ENCODE measurements at places on chromosomes 12 and 14. TPM values are rescaled to one million over a fixed set of nuclear protein-coding genes. Genes with fewer than 3 reads are reported as not detected.
A peak's percentile ranks its signal among the peaks of the same experiment; 100 is the strongest.

CLBA1 gene
- polyA plus RNA-seq = 3.5 TPM

AQP2 gene
- polyA plus RNA-seq = 0.04 TPM

DIO3 gene
- 0.15 TPM for polyA plus RNA-seq

DRAM1 gene
- polyA plus RNA-seq = 4.2 TPM

NUAK1 gene
- 10.8 TPM for polyA plus RNA-seq

PHLDA1 gene
- polyA plus RNA-seq = 4.7 TPM

DNA sequence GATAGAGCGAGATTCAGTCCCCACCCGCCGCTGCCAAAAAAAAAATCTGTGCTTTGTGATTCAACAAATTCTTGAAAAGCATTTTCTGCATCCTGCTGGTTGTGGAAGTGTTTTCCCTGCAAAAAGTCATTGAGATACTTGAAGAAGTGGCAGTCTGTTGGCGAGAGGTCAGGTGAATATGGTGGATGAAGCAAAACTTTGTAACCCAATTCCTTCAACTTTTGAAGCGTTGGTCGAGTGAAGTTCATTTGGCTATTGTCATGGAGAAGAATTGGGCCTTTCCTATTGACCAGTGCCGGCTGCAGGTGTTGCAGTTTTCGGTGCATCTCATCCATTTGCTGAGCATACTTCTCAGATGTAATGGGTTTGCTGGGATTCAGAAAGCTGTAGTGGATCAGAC lies 20.9 kb downstream of the SRGAP1 start:
- H3K27me3 ChIP-seq = no peaks in the 10 kb centered on the region
- DNase-seq = no peak
- no peak overlapping the region for H3K27ac ChIP-seq
- H3K36me3 ChIP-seq = no peaks in the 10 kb centered on the region
- no peak overlapping the region for H3K4me3 ChIP-seq
- H3K4me1 ChIP-seq = peaks cover 7% of the 10 kb centered on the region

GRCh38 chr14:91614187-91614586 lies 104.1 kb upstream of the PPP4R3A start:
- peaks cover 4% of the 10 kb centered on the region for H3K27me3 ChIP-seq
- no peaks in the 10 kb centered on the region for H3K36me3 ChIP-seq
- no peak for DNase-seq
- H3K4me3 ChIP-seq = no peak overlapping the region

DNA sequence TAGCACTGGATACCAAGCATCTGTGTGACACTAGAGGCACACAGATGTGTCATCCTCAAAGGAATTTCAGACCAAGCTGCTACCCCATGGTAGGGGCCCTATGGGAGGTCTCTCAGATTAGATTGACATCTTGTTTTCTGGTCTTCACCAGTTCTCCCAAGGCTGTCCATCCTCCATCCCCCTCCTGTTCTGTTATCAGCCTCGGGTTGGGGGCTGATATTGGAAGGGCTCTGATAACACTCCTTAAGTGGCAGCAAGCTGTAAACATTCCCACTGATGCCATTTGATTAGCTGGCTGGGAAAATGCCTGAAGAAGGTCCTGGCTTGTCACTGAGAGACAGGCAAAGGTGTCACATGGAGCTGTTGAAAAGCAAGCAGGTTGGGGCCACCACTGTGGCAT lies 185.9 kb upstream of the RBM19 start:
- H3K4me1 ChIP-seq = no peaks in the 10 kb centered on the region
- H3K36me3 ChIP-seq = no peaks in the 10 kb centered on the region
- no peak overlapping the region for H3K27ac ChIP-seq
- DNase-seq = no peak
- no peak overlapping the region for H3K4me3 ChIP-seq

DNA sequence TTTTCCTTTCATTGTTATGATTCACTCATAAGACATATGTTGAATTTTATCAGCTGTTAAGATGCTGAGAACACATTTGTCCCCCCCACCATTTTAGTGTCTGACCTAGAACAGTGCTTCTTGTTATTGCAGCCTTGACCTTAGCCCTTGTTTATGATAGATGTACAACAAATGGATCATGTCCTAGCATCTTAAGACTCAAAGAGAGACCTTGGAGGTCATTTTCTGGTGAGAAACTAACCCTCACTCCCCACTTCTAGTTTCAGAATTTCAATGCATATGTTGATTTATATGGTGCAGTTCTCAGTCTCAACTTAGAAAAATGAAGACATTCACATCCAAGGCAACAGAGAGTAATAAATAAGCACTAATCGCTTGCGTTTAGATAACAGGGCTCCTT lies 391.2 kb downstream of the AEBP2 start:
- H3K36me3 ChIP-seq = no peaks in the 10 kb centered on the region
- no peak for DNase-seq
- H3K4me3 ChIP-seq = no peak overlapping the region
- no peaks in the 10 kb centered on the region for H3K4me1 ChIP-seq

GRCh38 chr12:21483531-21483930 lies 17.9 kb downstream of the RECQL start:
- no peak overlapping the region for H3K4me3 ChIP-seq

GRCh38 chr12:67991158-67991557 lies 1.9 kb downstream of the IFNG-AS1 start:
- H3K4me3 ChIP-seq = no peak overlapping the region
- no peaks in the 10 kb centered on the region for H3K4me1 ChIP-seq
- DNase-seq = no peak
- H3K27me3 ChIP-seq = peaks cover 7% of the 10 kb centered on the region
- no peaks in the 10 kb centered on the region for H3K36me3 ChIP-seq
- no peak overlapping the region for H3K27ac ChIP-seq

- DNase-seq = peak; percentile 33
- no peaks in the 10 kb centered on the region for H3K27me3 ChIP-seq
- H3K4me1 ChIP-seq = peaks cover 9% of the 10 kb centered on the region
- H3K27ac ChIP-seq = no peak overlapping the region
- no peaks in the 10 kb centered on the region for H3K36me3 ChIP-seq
Measured at GRCh38 chr12:76158518-76159321, 74.2 kb upstream of the NAP1L1 start.

DNA sequence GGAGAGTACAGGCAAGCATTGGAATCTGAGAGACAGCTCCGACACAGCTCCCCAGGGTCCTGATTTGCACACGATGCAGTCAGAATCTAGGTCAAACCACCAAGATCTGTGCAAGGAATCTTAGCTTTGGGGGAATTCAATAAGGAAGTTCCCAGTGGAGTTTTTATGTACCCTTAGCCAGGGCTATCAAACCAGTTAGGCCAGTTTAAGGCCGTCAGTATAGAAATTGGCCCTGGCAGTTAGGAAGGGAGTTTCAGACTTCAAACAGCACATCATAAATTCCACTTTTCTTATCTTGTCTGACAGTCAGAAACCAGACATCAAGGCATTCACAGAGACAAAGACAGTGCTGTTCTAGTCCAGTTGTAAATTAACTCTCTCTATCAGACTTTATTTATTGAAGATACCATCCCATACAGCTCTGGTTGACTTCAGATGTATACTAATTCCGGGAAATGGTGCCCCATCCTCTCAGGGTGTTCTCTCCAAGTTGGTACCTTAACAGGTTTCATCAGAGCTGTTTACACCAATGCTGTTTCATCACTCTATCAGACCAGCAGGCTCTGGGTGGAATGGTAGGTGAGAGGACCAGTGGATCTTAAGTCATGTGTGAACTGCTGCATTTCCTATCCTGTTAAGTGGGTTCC lies 157.5 kb upstream of the ATF7IP start:
- no peaks in the 10 kb centered on the region for H3K4me1 ChIP-seq
- H3K27me3 ChIP-seq = no peaks in the 10 kb centered on the region
- H3K36me3 ChIP-seq = no peaks in the 10 kb centered on the region
- no peak overlapping the region for H3K27ac ChIP-seq

GRCh38 chr14:32421781-32422180 lies 92.7 kb downstream of the AKAP6 start:
- H3K27ac ChIP-seq = no peak overlapping the region
- H3K27me3 ChIP-seq = no peaks in the 10 kb centered on the region
- H3K4me1 ChIP-seq = peaks cover 5% of the 10 kb centered on the region
- DNase-seq = no peak

DNA sequence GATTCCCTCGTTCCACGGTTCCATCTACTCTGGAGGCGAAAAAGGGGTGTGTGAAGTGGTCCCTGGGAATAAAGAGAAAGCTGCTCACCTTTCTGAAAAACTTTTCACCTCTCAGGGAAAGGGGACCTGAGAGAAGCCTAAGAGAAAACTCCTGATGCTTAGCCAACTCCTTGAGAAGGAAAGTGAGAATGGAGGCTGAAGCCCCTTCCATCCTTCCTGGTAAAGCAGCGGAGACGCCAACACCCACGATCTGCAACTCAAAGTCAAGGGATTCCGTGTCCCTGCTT lies 110.0 kb downstream of the ARF6 start:
- no peak for DNase-seq
- H3K4me1 ChIP-seq = peaks cover 45% of the 10 kb centered on the region
- peak overlapping the region; percentile 87 for H3K27ac ChIP-seq
- peak overlapping the region; percentile 54 for H3K4me3 ChIP-seq

DNA sequence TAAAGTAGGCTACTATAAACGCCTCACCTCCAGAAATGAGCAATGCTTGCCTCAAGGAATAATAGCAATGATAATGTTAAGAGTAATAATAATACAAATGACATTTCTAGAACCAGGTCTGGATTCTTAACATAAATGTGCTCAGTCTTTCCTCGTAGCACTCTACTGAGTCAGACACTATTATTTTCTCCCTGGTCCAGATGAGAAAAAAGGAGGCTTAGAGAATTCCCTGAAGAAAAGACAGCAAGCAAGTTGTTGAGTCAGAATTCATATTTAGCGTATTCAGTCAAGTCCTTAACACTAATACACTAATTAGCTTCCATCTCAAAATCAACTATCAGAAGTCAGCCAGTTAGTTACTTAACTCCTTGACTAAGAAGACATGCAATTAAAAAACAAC lies 13.2 kb downstream of the KCNC2 start:
- H3K27ac ChIP-seq = no peak overlapping the region
- H3K4me1 ChIP-seq = no peaks in the 10 kb centered on the region
- H3K27me3 ChIP-seq = no peaks in the 10 kb centered on the region
- no peak overlapping the region for H3K4me3 ChIP-seq
- DNase-seq = no peak

DNA sequence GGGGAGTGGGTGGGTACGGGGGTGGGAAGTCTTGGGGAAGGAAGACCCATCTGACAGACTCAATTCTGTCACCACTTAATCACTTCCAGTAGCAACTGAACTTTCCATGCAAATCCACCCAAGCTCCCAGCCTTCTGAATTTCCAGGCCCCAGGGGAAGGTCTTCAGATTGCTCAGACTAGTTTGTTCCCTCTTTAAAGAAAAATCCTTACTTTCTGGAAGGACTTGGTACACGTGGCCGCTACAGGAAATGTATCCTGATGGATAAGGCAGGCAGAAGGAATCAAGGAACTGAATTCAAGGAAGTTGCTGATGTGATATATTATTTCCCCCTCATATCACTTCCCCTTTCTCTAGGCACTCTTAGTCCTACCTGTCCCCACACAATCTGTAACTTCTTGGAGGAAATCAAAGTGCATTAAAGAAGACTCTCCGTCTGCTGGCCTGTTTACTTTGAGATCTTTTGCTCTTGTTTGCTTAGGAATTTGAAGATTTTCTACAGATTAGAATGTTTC lies 6.4 kb downstream of the NFKBIA start:
- H3K4me1 ChIP-seq = peaks cover 65% of the 10 kb centered on the region
- H3K27me3 ChIP-seq = no peaks in the 10 kb centered on the region
- peak overlapping the region; percentile 14 for H3K27ac ChIP-seq
- peaks cover 16% of the 10 kb centered on the region for H3K36me3 ChIP-seq
- DNase-seq = no peak

DNA sequence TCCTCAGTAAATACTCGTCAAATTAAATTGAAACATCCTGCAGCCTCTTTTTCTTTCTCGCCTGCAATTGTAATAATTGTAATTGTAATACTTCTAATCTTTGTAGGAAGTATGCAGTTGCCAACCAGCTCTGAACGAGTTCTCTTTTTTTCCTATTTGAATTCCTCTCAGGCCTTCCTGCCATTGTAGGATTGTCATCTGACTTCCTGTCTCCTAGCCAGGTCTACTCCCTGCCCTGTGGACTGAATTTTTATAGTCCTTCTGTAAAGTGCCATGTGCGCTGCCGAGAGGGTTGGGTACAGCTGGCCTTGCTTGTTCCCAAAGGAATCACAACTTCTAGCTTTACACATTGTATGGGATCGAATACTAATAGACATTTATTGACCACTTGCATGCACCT lies 183.3 kb downstream of the SSPN start:
- no peaks in the 10 kb centered on the region for H3K36me3 ChIP-seq
- no peak overlapping the region for H3K27ac ChIP-seq
- DNase-seq = no peak
- no peaks in the 10 kb centered on the region for H3K4me1 ChIP-seq

GRCh38 chr12:45730084-45730347 lies 510 bp downstream of the ARID2 start:
- peak overlapping the region; percentile 98 for H3K27ac ChIP-seq
- H3K4me1 ChIP-seq = peaks cover 37% of the 10 kb centered on the region
- H3K36me3 ChIP-seq = no peaks in the 10 kb centered on the region
- H3K4me3 ChIP-seq = peak overlapping the region; percentile 89
- no peaks in the 10 kb centered on the region for H3K27me3 ChIP-seq

- H3K27ac ChIP-seq = no peak overlapping the region
- no peaks in the 10 kb centered on the region for H3K27me3 ChIP-seq
- H3K4me3 ChIP-seq = peak overlapping the region; percentile 98
- peaks cover 27% of the 10 kb centered on the region for H3K4me1 ChIP-seq
Measured at GRCh38 chr14:77708749-77709148, 846 bp downstream of the SLIRP start.

DNA sequence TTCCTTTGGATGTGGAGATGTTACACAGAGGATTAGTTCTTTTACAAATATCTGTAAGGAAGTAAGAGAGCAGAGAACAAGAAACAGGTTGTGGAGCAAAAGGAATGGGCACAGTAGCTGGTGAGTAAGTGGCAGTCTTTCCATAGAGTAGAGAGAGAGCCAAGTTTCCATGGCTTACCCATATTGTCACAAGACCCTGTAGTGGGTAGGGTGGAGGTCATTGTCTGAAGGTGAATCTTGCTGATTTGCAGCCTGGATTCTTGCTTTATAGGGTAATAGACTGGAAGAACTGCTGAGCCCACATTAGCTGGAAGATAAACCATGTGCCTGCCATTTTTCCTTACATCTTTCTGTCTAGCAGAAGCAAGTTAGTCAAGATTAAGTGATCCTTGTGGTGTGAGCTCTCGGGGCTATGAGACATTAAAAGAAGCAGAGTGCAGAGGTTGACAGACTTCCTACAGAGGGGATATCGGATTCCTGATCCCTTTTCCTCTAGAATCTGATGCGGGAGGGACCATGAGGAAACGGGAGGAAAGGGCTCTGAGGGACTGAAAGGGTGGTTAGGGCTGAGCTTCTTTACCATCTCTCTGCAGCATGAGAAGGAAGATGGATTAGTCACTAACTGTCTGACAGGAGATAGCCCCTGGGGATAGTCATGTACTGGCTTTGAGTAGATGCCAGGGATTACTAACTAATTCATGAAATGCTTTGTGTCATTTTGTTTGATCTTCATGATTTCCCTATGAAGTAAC lies 44.0 kb upstream of the LRTM2 start:
- H3K36me3 ChIP-seq = no peaks in the 10 kb centered on the region
- H3K27me3 ChIP-seq = no peaks in the 10 kb centered on the region
- no peak overlapping the region for H3K27ac ChIP-seq
- DNase-seq = no peak
- H3K4me3 ChIP-seq = no peak overlapping the region
- peaks cover 61% of the 10 kb centered on the region for H3K4me1 ChIP-seq
